ENCODE measurements at places on chromosomes 12 and 14.

GRCh38 chr14:104558231-104559027 is 21.1 kb upstream of the C14orf180 start:
- DNase-seq, result no peak

DNA sequence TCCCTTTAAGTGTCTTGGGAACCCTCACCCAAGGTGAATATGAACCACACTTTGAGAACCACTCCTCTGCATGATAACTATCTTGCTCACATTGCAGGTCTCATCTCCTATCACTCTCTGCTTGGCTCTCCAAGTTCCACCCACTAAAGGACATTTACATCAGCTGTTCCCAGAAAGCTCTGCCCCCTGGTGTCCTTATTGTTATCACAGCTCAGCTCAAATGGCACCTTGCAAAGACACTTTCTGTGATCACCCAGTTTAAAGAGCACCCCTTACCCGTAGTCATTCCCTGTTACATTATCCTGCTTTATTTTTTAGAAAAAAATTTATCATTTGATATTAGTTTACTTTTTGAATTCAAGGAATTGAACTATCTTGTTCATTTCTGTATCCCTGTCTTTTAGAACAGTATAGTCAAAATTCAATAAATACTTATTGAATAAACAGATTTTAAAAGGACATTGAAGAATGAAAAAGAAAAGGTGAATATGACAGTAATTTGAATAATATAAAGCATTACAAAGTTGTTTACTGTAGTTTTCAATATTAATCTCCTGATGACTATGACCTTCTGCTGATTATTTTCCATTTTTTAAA is 20.5 kb upstream of the GUCY2C start:
- DNase-seq, result peak; percentile 73

DNA sequence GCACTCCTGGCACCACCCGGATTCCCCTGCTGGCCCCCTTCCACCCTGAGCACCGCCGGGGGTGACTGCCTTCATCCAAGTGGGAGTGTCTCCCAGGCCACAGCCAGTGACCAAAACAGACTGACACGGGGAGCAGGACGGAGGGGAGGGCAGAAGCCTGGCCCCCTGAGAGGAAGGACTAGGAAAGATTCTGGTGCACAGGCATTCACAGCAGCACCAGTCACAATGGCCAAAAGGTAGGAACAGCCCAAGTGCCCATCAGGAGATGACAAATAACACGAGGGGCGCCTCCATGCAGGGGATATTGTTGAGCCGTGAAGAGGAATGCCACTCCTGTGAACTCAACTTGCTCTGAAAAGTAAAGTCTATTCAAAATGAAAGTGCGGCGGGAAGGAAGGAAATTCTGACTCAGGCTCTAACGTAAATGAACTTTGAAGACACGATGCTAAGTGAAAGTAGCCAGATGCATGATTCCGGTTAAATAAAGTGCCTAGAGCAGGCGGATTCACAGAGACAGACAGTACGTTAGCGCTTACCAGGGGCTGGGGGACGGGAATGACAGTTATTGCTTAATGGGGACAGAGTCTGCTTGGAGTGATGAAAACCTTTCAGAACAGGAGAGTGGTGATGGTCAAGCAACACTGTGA is 146.1 kb upstream of the NCOR2 start:
- DNase-seq, result peak; percentile 53

DNA sequence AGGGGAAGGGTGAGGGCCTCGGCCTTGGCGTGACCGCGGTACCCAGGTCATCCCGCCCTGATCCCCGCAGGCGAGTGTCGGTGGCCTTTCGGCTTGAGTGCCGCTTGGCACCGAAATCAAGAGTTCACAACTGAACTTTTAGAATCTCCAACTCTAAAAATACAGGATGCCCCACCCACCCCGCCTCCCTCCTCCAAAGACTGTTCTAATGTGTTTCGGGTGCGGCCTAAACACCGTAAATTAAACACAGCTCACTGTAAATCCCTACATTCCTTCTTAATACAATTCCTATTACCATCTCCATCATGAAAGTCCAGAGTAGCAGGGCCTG is 11.4 kb downstream of the SCNN1A start:
- DNase-seq, result no peak

DNA sequence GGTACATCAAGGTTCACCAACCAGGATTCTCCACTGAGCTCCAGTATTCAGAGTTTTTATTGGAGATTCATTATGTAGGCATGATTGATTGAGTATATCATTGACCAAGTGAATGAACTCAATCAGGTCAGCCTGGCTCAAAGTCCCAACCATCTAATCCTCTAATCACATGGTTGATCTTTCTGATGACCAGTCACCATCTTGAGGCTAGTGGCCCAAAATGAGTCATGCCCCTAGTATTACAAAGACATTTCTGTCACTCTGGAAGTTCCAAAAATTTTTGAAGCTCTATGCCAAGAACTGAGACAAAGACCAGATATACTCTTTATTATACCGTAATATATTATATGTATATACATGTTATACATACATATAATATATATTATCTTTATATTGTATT is 75.9 kb upstream of the ATF7IP start:
- DNase-seq, result no peak

- no peak for DNase-seq
Measured at GRCh38 chr12:131028587-131029338, 75.1 kb downstream of the ADGRD1 start.

DNA sequence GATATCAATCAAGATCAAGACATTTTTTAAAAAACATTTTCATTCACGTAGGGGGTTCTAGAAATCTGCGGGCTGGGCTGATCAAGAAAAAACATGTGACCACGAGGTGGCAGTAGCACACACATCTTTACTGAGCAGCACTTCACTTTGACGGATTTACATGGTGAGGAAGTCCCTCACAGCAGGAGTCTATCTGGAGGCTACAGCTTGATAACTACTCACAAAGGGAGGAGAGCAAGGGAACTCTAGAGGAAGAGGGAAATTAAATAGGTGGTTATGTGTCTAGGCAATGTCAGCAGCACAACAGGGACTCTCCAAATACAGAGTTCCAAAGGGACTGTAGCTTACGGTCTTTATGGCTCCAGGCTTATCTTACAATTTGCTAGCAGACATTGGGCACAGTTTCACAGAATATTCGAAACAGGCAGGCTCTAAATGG is 248.1 kb downstream of the DPY19L2 start:
- DNase-seq, result peak; percentile 97

DNA sequence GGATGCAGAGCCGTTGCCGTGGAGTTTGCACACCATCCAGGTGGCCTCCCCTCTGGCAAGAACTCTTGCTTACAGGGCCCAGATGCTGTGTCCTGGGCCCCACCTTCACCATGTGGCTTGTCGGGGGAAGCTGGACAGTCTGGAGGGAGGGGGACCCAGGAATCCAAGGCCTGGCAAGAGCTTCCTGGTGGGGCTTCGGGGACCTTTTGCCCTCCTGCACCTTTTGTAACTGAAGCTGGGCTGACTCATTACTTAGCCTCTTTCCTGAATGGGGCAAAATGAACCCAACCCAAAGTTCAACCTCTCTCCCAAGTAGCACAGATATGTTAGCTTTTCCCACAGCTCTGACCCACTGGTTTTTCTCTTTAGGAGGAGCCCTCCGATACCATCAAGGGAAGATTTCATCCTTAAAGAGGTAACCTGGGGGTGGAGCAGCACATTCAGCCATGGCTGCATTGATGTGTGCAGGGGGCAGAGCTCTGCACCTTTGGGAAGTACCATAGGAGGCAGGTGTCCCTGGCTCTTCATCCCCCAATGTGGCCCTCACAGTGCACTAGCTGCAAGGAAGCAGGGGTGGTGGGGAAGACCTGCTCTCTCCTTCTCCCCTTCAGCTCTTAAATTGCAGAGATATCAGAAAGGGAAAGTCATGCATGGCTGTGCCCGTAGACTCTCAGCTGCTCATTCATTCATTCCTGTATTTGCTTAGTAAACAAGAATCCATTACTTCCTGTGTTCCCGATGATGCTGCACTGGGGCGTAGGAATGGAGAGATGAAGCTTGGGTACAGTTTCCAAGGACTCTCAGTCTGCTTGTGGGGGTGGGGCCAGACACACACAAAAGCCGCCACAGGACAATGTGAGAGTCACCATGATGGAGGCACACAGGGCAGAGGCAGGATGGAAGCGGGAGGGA is 13.0 kb downstream of the MVK start:
- DNase-seq, result no peak

GRCh38 chr12:40692765-40693206 is 547 bp downstream of the CNTN1 start:
- DNase-seq, result no peak

DNA sequence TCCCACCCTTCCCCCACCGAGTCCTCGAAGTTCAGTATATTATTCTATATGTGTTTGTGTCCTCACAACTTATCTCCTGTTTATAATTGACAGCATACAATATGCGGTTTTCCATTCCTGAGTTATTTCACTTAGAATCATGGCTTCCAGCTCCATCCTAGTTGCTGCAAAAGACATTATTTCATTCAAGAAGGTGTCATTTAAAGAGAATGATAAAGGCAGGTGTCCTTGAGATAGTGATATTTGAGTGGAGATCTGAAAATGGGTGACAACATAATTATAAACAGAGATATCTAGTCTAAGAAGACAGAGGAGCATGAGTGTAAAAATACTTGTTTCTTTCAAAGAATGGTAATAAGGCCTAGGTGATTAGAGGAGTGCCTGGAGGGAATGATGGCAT is 876.8 kb downstream of the SLC6A15 start:
- DNase-seq, result no peak

DNA sequence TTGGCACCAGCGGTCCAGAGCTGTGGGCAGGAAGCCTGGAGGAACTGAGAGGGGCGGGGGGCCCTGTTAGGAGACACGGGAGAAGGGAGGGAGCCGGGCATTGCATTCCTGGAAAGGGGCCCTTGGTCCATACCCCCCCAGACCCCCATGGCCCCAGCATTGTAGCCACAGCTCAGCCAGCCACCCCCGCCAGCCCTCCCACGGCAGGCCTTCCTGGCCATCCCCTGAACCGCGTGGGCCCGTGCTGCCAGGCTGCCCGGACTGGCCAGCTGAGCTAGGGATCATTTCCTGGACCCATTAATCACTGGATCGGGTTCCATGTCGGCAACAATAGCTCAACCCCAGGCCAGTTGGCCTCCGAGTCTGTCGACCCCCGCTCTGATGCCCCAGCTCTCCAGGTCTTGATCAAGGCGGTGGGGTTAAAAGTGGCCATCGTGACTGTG is 39.8 kb upstream of the DIO3 start:
- DNase-seq, result no peak

GRCh38 chr14:52551696-52552062 is 626 bp downstream of the TXNDC16 start:
- DNase-seq, result peak; percentile 72

DNA sequence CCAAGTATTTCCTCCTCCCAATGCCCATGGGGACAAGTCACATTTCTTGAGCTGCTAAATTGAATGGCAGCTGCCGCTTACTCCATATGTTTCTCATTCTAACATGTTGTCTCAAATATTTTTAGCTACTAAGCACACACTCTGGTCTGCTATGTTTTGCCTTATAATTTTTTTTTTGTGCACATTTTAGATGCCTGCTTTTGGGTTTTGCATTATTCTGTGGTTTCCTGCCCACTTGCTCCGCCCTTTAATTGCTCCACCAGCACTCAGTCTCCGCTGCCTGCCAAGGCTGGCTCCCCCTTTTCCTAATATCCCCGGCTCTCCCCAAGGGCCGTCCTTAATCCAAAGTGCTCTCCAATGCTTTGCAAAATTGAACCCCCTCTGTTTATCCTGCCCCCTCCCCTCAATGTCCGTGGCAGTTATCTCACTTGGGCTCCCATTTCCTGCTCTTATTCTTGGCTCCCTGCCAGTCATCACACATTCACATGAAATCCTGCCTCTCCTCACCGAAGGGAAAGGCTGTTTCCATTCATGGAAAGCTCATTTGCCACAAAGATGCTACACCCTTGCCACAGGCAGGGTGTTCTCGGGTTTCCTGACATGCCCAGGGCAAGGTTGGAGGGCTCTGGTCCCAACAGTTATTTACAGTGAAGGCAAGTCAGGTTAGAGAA is 79.4 kb downstream of the C12orf75 start:
- peak; percentile 16 for DNase-seq

- no peak for DNase-seq
Measured at GRCh38 chr12:95857156-95857555, 1.6 kb upstream of the SNRPF start.

DNA sequence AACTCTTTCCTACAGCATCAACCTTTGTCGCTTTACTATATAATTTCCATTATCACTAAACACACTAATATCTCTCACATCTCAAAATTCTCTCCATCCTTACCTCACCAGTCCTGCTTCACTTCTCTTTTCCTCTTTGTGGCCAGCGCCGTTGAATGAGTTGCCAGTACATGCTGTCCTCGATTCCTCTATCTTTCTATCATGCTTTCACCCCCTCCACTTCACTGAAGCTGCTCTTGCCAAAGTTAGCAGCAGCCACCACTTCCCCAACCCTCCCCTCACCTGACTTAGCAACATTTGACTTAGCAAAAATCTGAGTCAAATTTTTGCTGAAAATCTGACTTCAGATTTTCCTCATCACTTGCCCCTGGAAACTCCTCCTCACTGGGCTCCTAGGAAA is 210.4 kb downstream of the ANO6 start:
- DNase-seq, result no peak
